CD4-positive, alpha-beta T cell treated with Interleukin-4 for 4 hours (primary cell): ENCODE measurements at places on chromosomes 6 and 20.

DNA sequence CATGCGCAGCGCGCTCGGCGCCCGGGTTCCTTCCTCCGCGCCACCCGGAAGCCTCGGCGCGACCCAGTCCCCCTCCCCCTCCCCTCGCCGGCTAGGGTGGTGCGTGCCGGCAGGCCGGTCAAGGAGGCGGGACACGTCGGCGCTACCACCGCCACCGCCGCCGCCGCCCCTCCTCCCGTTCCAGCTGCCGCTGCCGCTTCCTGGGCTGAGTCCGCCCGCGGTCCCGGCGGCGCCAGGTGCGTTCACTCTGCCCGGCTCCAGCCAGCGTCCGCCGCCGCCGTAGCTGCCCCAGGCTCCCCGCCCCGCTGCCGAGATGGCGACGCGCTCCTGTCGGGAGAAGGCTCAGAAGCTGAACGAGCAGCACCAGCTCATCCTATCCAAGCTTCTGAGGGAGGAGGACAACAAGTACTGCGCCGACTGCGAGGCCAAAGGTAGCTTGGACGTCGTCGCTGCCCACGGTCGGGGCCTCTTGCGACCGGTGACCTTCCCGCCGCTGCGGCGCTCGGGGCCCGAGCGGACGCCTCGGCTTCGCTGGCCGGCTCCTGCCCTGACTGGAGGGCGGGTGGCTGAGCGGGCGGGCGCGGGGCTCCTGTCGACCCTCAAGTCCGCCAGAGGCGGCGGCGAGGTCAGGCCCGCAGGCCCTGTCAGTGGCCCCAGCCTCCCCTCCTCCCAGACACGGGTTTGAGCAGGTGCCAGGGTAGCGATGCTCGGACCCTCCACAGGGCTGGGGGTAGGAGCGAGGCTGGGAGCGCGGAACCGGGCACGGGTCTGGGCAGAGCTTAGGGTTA is at the start of gene SMAP1:
Gene SMAP1, plus strand, starts transcription at position 173 of the 788 bp plus-strand sequence. Its CDS starts 141 bp downstream, at position 314.
- DNase-seq = peak; percentile 91

DNA sequence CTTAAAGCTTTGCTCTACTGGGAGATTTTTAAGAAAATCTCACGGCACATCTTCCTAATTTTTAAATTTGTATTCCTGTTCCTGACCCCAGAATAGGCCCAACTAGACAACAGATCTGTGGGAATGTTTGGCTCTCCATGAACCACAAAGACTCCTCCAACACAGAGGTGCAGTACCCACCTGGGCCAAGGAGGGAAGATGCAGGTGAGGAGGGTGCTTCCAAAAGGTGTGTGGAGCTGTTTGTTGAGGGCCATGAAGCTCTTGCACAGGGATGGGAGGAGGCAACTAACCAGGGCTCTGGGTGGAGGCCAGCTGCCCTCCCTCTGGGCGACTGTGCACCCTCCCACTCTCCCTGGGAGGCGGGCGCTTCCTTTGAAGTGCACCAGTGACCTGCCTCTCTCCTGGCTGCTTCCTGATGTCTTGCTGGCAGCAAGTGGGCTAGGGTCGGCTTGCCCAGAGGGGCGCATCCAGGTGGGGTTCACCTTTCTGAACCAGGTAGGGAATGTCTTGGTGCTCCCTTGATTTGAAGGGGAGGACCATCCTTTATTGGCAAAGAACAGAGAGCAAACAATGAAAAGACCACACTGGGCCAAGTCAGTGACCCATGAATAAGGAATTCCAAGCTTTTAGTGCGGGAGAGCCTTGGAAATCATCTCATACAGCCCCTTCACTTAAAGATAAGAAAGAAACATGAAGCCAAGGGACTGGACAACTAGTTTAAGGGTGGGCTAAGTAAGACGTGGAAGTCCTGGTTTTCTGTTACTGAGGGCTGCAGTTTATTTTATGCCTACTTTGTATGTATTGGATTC is 76.0 kb downstream of the ANKRD6 start:
- no peak for DNase-seq

- peak; percentile 60 for DNase-seq
These were observed 31.7 kb upstream of the UBR2 start for GRCh38 chr6:42532038-42532669.

GRCh38 chr20:19256906-19257595 is 44.6 kb downstream of the SLC24A3 start:
- DNase-seq = no peak

DNA sequence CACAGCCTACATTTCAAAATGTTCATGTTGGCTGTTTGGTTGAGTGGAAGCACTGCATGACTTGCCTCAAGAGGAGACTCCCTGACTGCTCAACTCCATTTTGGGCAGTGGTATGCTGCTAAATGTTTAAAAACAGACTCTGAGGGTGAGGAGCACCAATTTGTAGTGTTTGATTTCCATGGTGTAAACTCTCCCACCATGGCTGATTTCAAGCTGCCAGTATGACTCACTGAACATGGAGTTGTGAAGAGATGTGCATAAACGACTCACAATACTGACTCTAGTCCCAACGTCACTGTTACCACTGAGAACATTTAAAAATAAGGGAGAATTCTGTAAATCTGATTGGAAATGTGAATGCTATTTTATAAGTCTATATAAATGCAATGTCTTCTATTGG is 70.4 kb downstream of the BACH2 start:
- peak; percentile 33 for DNase-seq

- no peak for DNase-seq
These were observed 808.3 kb downstream of the TFAP2A start for GRCh38 chr6:9606435-9607134.

- DNase-seq = no peak
These were observed 509.5 kb upstream of the ID4 start for GRCh38 chr6:19327661-19328060.

GRCh38 chr20:6007094-6007528 is 46.7 kb downstream of the LRRN4 start:
- no peak for DNase-seq

DNA sequence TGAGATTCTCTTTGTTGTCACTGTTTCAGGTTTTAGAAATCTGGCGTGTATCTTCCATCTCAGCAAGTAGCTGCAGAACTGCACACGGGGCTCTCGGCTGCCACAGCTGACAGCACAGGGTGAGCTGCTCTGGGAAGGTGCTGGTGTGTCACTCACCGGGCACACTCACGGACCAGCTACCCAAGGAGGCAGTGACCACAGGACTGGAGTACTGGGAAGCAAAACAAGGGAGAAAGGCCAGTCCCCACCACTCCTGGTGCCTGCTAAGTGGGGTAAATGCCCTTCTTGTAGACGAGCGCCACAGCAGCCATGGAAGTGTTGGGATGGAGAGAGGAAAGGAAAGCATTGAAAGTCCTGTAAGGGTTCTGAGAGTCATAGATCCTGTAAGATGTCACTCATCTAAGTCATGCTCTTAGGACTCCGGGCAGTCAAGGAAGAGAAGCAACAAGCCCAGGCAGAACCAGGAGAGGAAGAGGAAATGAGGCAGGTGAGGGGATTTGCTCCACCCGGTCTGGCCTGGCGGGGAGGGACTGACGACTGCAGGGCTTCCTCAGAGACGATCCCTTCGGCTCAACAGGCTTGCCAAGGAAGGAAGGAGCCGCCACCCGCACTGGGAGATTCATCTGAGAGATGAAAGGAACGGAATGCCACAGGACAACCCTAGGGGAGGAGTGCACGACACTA is 48.1 kb downstream of the PRDM1 start:
- no peak for DNase-seq

GRCh38 chr6:152854086-152854795 is 103.6 kb downstream of the VIP start:
- no peak for DNase-seq

DNA sequence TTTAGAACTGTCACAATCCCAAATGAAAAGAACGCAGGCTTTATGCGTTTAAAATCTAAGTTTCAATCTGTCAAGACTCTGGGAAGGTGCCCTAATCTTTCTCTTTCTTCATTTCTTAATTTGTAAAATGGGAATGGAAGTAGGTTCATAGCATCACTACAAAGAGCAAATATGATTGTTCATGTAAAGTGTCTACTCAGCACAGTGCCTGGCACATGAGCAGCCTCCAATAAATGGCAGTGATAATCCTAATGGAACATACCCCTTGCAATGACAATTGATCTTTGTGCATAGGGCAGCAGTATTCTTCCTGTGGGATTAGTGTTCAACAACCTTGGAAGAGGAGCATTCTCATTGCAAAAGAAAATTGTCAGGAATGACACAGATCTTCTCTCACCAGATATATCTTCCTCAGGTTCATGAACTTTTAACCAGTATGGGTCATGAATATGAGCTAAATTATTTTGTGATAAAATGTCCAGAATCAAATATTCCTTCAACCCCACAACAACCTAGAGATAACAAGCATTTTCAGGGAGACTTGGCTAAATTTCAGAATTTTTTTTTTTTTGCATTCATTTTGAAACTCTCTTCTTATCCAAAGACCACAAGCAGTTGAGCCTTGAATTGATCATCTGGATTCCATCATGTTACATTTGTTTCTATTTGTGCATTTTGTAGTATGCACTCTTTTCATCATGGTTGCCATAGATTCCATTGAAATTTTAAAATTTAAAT is 149.1 kb downstream of the TBX18 start:
- DNase-seq = no peak

DNA sequence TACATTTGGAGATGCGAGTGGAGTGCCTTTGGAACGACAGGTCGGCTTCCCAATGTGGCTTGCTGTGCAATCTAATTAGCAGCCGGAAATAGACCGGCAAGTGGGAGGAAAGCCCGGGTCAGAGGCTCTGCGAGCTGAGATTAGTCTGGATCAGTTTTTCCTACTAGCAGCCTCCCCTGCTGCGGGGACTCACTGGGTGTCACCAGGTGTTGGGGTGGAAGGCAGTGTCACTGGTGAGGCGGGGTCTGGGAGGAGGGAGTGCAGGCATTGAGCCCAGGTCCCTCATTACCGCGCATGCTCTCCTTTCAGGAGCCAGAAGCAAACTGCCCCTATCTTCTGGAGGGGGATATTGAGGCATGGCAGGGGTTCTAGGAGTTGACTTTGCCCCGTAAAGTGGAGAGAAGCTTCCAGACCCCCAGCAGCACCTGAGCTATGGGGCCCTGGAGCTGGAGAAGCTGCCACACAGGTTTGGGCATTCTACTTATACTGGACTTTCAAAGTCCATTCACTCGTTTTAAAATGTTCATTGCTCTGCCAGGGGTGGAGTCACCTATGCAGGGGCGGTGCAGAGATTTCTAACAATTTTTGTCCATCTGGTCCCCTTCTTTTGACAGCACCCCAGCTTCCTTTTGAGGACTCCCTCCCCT is 11.0 kb downstream of the SULF2 start:
- no peak for DNase-seq

DNA sequence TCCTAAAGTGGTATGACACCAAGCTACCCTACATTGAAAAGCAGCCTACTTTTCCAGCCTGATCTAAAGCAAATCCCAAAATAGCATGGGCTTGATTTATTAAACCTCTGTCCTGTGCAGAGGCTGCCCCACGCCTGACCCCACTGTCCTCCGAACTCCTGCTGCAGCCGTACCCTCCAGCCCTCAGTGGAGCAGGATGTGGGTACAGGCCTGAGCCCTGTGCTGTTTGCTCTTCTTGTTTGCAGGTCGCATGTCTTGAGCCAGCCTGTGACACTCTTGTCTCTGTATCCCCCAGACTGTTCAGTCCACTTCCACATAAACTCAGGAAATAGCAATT is 61.2 kb downstream of the RPP40 start:
- no peak for DNase-seq

GRCh38 chr6:37668251-37668650 is 29.4 kb downstream of the MDGA1 start:
- DNase-seq = no peak

- DNase-seq = peak; percentile 50
These were observed 34.6 kb downstream of the FBXO5 start for GRCh38 chr6:152948150-152948768.

- DNase-seq = no peak
These were observed 63.3 kb upstream of the MAP7 start for GRCh38 chr6:136613477-136613876.

GRCh38 chr20:23112595-23112994 is 26.5 kb upstream of the CD93 start:
- DNase-seq = no peak

- DNase-seq = no peak
These were observed 53.5 kb upstream of the APCDD1L start for GRCh38 chr20:58568483-58569240.

- DNase-seq = no peak
These were observed 18.6 kb downstream of the DYNLT1 start for GRCh38 chr6:158625881-158626305.

- no peak for DNase-seq
These were observed 37.3 kb downstream of the IPCEF1 start for GRCh38 chr6:154319231-154319858.

DNA sequence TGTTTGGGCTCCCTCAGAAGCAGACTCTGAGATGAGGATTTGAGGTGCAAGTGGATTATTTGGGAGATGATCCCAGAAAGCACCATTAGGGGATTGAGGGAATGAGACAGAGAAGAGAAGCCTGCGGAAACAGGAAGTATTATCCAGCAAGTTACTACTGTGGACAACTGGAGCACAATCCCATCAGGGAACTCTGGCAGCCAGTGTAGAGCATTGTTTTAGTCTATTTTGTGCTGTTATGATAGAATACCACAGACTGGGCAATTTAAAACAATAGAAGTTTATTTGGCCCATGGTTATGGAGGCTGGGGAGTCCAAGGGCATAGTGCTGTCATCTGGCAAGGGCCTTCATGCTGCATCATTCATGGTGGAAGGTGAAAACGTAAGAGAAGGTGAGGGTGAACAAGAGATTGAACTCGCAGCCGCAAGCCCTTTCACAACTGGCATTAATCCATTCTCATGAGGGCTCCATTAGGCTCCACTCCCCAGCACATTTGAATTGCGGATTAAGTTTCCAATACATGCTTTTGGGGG is 43.5 kb upstream of the SLC9A8 start:
- no peak for DNase-seq

DNA sequence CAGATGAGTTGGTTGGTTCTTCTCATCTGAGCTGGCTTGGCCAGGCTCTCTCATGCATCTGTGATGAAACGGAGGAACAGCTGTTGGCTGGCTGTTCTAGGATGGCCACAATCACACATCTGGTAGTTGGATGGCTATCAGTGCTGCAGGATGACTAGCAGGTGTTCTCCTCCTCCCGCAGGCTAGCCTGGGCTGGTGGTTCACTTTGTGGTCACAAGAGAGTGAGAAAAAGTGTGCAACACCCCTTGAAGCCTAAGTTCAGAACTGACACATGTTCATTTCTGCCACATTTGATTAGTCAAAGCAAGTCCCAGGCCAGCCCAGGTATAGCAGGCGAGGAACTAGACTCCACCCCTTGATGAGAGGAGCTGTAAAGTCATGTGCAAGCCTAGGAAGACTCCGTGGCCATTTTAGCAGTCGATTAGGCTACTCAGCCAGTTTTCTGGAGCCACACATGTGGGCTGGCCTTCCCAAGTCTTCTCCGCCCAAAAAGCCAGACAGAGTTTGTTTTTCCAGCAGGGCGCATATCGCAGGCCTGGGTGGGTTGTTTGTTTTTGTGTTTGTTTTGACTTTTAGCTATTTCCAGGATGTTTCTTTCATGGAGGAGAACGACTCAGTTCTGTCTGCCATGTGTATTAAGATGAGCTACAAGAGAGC is 120.8 kb downstream of the ISM1 start:
- no peak for DNase-seq
